Foreskin melanocyte (primary cell): ENCODE measurements at places on chromosomes 5 and 9.

GRCh38 chr5:124232515-124232914 is 513.9 kb downstream of the ZNF608 start:
- DNase-seq = no peak

- DNase-seq = no peak
Observed at GRCh38 chr5:100832252-100833230, 70.5 kb downstream of the ST8SIA4 start.

DNA sequence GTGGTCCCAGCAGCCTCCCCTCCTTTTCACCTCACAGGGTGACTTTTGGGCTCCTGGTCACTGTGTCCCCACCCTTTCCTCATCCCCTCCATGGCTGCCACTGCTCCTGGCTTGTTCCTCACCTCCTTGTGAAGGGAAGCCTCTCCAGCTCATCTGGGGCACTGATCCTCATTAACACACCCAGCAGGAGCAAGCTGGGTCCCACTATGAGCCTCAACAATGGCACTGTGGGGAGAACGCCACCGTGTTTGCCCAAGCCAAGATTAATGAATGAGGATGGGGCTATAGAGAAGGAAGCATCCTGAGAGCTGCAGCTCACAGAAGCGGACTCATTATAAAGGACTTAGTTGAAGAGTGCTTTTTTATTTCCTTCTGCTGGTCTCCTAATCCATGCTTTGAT is 118.4 kb downstream of the MARCHF11 start:
- no peak for DNase-seq

DNA sequence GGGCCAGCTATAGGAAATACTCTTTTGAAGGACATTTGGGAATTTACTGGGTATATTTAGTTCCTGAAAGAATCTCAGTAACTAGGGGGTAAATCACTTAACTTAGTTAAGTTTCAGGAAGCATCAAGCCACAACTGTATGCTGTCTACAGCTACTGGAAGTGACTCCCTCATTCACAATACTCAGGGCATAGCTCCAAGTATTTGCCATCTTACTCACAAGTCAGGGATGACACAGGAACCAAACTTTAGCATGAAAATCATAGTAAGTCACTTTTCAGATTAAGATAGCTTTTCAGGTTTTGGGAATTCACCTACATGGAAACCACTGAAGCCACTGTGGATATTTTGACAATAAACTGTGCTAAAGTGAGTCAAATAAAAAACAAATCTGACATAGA is 242.4 kb upstream of the ATP10B start:
- no peak for DNase-seq

- no peak for DNase-seq
Observed at GRCh38 chr5:14415698-14416074, 165.9 kb upstream of the OTULINL start.

DNA sequence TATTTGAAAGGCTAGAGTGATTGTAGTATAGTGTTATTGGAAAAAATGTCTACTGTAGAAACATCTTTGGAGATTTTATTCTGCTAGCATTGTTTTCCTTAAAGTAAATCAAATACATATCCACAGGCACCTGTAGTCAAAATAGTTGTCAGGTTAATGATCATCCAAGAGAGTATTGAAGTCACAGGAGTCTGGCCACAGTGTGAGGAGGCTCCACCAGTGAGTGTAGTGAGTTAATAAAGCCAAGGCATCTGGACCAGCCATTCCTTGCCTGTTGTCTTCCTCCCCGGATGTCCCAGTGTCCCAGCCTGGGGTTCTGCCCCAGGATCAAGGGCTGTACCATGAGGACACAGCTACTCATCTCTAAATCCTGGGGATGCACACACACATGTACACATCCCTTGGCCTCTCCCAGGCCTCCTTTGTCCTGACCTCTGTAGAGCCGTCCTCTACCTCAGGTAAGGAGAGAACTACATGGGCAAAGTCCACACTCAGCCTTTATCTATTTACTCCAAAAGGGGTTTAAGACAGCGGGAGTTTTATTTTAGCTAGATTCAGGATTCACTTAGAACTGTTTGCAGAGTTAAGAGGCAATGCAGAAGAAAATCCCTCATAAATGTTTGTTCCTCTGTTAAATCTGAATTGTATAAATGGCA is 3.7 kb downstream of the PIK3R1 start:
- DNase-seq = no peak

DNA sequence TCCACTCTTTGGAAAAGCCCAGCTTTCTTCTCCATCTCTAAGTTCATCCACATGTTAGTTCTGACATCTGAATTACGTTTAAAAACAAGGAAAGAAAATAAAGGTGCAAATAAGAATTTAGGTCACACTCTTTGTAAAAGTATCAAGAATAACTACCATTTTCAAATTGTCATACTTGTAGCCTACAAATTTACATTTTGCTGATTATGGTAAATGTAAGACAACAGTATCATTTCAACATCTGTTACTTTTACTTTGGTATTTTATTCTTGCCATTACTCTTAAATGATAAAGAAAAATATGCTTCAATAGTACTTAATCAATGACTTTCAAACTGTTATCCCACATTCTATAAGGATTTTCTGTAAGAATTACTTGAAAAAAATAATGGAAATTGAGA is 9.8 kb upstream of the PURA start:
- DNase-seq = no peak

DNA sequence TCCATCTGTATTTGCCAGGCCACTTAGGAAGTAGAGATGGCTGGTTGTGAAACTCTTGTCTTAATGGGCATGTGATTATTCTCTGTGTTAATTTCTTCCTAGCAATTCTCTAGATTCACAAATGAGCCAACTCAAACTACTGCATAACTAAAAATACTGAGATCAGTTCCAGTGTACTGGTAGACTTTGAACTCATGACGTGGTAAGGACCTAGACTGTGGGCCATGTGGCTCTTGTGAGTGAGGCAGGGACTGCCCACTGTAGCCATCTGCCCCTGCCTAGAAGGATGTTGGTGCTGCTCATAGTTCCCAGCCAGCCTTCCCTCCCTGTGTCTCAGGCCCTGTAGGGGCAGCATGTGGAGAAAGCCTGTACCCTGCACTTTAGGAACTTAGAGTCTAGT is 47.4 kb downstream of the CYSTM1 start:
- DNase-seq = no peak

GRCh38 chr5:65982635-65983034 is 56.3 kb downstream of the ERBIN start:
- no peak for DNase-seq

GRCh38 chr5:87051502-87052113 is 216.1 kb upstream of the RASA1 start:
- DNase-seq = no peak

GRCh38 chr9:90919883-90920282 is 118.3 kb downstream of the SYK start:
- DNase-seq = no peak

GRCh38 chr9:112411626-112412027 is 31.7 kb downstream of the HSDL2 start:
- no peak for DNase-seq

- no peak for DNase-seq
Observed at GRCh38 chr5:78407458-78407857, 47.0 kb downstream of the SCAMP1 start.

- no peak for DNase-seq
Observed at GRCh38 chr5:68392617-68393016, 177.1 kb downstream of the PIK3R1 start.

DNA sequence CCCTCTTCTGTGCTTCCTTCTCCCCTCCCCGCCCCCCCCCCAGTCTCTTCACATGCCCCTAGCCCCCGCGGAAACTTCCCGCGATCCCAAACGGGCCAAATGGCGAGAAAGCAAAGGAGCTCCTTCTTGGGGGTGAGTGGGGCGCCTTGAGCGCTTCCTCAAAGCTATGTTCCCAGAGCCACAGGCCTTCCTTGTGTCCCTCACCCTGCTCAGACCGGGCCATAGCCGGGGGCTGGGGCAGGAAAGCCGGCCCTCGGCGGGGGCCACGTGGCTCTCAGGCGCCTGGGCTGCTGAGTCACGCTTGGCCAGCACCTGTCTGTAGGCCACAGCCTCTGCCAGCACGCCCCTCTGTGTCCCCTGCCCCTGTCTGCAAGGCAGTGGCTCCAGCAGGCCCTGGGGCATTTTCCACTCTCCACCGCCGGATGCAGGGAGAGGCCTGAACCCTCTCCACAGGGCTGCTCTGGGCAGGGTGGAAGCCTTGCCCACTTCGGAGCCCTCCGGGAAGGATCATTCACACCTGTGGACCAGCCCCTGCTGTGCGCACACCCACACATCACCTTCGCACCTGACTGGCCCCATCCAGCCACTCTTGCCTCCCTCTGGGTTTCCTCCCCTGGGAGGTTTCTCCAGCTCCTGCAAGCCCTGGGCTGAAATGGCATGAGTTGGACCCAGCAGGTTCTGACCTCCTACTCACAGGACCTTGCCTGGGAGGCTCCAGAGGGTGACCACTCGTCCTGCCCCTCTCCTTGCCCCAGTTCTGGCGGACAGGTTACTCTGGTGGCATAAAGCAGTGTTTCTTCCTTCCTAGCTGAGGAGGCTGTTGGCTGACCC is 1.2 kb upstream of the SQSTM1 start:
- DNase-seq = peak; percentile 69

- DNase-seq = peak; percentile 41
Observed at GRCh38 chr5:179668391-179668790, 12.4 kb downstream of the CBY3 start.

GRCh38 chr5:133199417-133200178 is 147.8 kb downstream of the HSPA4 start:
- no peak for DNase-seq

GRCh38 chr9:116162241-116162781 is 8.7 kb downstream of the PAPPA start:
- no peak for DNase-seq

DNA sequence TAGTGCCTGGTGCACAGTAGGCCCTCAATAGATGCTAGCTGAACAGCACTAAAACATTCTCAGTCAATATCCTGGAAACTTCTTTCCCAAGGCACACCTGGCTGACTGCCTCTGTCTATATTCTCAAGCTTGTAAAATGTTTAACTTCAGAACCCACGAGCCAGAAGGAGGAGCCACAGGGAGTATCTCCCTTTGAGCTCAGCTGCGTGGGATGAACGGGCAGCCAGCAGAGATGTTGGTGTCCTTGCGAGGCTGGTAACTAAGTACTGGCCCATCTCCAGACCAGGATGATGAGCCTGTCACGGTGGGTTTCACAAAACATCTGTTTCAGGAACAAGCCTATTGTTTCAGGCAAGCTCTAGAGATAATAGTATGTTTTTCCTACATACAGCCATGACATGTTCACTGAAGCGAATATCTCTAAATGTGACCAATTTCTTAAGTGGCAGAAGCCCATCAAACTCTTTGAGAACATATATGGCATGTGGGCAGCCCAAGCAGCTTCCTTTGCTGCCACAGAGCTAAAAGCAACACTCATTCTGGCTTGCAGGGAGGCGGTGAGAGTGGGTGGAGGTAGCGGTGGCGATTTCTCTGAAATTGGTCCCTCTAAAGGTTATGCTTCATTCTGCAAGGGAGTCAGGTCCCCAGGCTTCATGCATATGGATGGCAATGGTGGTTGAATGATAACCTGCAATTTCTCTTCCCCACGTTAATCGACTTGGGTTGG is 206.2 kb downstream of the TTLL11 start:
- DNase-seq = no peak

DNA sequence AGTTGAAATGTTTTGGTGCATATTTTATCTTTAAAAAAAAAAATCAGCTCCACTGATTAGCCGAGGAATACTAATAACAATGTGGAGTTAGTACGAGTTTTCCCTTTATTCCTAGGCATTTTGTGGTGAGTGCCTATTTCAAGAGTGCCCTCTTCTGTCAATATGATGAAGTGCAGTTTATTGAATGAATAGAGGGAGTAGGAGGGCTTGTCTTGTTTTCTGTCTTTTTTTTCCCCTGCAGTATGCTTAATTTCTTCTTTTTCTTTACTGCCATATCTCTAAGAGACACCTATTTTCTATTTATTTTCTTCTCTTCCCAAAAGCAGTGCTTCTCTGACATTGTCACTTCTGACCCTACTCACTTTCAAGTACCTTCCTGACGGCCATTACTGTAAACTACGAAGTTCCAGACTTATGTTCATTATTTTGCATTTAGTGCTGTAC is 169.6 kb upstream of the PITX1 start:
- DNase-seq = no peak

GRCh38 chr5:126871441-126871840 is 94.5 kb downstream of the LMNB1 start:
- no peak for DNase-seq

DNA sequence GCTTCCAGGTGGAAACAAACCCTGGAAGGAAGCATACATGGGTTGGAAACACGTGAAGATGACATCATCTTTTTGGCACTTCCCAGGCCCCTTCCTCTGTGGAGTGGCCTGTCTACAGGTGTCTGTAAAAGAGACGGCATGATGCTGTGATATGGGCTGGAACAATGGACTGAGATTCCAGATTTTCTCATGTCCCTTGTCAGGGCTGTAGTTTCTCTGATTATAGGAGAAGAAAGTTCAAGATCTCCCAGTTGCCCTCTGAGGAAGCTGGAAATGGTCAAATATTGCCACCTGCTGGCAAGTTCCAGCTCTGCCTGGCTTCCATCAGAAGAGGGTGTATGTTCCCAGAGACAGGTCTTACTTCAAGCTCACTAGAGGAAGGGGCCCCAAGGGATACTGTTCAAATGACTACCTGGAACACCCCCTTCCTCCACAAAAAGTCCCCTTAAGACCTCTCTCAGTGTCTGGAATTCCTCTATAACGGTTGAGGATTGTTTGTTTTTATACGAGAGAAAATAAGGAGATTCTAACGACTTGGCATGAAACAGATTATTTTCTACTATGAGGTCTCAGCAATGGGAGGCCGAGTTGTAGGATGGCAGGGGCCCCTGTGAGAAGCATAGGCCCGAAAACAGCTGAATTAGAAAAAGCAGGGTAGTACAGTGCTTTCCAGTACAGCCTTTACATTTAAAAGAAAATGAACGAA is 7.3 kb upstream of the ANXA6 start:
- peak; percentile 64 for DNase-seq

GRCh38 chr5:151128817-151129216 is 28.8 kb downstream of the ANXA6 start:
- DNase-seq = peak; percentile 29

GRCh38 chr9:135281791-135282737 is 194.6 kb downstream of the OLFM1 start:
- no peak for DNase-seq

DNA sequence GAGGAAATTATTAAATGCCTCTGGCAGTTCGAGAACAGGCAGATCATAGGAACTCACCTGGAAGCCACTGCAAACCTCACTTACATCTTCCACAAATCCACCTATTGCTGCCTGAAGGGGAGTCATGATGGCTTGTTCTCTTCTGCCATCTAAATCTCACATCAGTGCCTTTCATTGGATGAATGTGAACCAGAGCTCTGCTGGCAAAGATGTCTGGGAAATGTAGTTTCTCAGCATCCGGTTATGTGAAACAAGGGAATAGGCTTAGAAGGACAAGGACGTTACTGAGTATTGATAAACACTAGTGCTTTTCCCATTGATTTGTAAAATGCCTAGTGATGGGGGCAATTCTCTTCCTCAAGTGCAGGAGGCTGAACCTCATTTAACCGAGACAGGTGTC is 483.3 kb downstream of the ARHGEF28 start:
- no peak for DNase-seq

- DNase-seq = no peak
Observed at GRCh38 chr5:159971038-159971437, 37.9 kb upstream of the TTC1 start.

- peak; percentile 67 for DNase-seq
Observed at GRCh38 chr9:84301851-84302250, 38.7 kb downstream of the SLC28A3 start.

GRCh38 chr9:97809666-97810344 is 43.2 kb upstream of the FOXE1 start:
- DNase-seq = no peak

- no peak for DNase-seq
Observed at GRCh38 chr5:129099184-129099569, 4.6 kb downstream of the ISOC1 start.
